ENCODE measurements at places on chromosomes 2 and 18.
A peak's percentile ranks its signal among the peaks of the same experiment; 100 is the strongest.

DNA sequence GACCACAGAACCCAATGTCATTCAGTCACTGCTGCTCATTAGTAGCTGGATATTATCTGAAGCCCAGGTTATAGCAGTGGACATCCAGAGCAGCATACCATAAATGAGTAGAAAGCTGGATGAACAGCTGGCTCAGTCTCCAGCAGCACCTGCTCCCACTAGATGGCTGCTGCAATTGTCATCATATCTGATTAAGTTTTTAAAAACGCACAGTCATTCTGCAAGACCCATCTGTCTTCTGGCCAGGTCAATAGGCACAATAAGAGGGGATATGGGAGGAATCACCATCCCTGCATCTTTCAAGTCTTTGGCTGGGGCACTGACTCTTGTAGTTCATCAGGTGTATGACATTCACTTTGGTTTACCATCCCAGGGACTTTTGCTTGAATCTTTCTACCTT is 55.1 kb upstream of the XDH start:
- no peak for DNase-seq

DNA sequence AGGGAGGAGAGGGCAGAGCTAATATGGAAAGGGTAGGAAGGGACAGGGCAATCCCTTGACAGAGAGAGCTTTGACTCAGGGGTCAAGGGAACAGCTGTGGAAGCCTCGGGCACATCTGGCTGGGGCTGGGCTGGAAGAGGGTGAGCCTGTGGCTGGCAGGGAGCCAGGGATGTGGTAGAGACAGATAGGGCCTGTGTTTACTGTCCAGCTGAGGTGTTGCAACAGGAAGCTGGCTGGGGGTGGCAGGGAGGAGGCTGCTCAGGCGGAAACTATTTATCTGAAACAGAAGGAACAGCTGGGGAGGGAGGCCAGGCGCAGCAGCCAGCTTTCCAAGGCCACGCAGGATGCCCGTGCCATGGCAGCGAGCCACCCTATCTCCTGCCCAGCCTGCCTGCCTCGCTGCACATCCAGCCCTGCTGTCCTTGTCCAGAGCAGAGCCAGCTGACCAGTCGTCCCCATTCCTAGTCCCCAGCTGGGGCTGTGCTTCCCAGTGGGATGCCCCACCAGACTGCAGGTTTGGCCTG is 264.7 kb downstream of the CYP26B1 start:
- DNase-seq, result peak; percentile 35

GRCh38 chr2:69307579-69308064 is 79.4 kb downstream of the GFPT1 start:
- DNase-seq, result no peak

GRCh38 chr2:1632002-1632348 is 112.3 kb downstream of the PXDN start:
- DNase-seq, result peak; percentile 81

- peak; percentile 78 for DNase-seq
Measured at GRCh38 chr2:110115291-110116032, at the start of gene MALL. Gene MALL (minus strand): TSS chr2:110115822. CDS start chr2:110115792, 30 bp downstream.

GRCh38 chr2:108923019-108923700 is 65.9 kb downstream of the EDAR start:
- DNase-seq, result peak; percentile 99

DNA sequence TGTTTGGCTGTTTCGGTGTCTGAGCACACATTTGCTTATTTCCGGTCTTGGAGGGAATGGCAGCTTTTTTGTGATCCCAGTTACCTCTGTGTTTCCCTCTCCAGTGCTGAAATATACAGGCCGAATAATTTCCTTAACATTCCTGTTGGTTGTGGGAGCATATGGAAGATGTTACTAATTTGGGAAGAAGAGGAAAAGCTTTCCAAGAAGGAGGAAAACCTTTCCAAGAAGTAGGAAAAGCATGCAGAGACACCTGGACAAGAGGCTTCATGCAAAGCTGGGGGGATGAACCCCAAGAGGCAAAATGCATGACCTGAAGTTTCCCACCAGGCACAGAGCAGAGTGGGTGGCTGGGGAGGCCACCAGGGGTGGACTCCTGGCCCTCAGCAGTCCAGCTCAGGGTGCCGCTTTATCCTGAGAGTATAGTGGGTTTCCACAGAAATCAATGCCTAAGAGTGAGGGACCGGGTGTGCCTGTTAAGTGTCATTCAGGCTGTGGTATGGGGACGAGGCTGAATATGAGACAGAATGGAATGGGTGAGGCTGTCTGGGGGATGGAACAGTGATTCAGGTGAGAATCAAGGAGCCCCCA is 25.5 kb upstream of the GNAL start:
- DNase-seq, result no peak

DNA sequence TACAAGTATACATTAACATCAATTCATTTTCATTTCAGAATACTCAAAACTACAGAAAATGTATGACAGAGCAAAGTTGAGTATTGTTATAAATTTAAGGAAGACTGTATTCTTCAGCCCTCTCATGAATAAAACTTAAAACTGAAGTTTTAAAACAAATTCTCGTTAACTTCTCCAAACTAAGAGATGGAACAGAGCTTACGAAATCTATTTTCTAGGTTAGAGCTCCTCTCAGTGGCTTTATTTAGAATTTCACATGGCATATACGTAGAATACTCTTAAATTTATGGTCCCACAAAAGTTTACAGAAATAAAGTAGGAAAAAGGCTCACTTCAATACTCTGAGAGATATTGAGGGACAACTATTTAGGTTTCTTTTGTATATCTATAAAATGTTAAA is 612.1 kb downstream of the KCNJ3 start:
- peak; percentile 47 for DNase-seq

GRCh38 chr2:200354833-200355751 is 48.6 kb downstream of the SPATS2L start:
- DNase-seq, result no peak

DNA sequence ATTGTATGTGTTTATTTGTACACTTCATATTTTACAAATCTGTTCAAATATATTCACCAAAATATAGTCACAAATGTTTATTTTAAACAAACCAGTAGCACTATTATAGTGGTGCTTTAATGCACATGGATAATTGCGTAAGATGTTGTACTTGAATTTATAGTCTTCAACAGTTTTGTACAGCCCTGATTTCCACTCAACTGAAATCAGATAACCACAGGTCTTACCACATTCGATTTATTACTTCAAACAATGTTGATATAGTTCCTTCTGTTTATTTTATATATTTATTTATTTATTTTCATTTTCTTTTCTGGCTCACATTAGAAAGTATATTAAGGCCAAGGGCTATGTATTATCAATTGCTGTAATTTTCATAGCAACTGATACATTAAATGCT is 99.4 kb upstream of the ZNF804A start:
- no peak for DNase-seq

DNA sequence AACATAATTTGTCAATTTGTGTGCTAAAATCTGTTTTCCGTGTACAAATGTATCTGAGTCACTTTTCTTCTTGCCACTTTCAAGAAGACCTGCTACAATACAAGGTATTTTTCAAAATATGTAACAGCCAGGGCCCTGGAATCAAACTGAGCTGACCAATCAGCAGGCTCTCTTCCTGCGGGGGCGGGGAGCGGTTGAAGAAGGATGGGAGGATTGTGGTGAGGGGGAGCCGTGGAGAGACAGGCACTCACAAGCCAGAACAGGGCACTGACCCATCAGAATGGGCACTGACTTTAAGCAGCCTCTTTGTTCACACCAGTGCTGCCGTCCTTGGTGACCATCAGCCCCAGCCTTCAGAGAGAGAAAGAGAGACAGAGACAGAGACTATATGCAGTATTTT is 40.6 kb upstream of the CCNYL1 start:
- no peak for DNase-seq

DNA sequence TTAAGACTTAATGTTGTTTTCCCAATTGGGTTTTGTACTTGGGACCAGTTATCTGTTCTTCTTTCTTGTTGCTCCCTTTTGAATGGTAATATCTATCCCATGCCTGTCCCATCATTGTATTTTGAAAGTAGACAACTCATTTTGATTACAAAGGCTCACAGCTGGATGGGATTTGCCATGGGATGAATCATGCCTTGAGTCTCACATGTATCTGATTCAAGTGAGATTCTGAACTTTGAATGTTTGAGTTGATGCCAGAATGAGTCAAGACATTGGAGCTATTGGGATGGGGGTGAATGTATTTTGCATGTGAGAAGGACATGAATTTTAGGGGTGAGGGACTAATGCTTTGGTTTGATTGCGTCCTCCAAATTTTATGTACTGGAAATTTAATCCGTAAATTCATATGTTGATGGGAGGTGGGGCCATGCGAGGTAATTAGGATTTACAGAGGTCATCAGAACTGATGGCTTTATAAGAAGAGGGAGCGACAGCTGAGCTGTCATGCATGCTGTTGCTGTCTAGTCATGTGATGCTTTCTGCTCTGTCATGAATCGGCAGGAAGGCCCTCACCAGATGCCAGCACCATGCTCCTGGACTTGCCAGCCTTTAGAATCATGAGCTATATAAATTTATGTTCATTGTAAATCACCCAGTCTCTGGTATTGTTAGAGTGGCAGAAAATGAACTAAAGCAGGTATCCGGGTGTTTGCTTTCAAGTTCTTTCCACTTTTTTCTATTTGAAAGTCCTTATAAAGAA is 741.3 kb upstream of the RAB6C start:
- DNase-seq, result peak; percentile 90

GRCh38 chr2:71669628-71670429 is 216.5 kb downstream of the DYSF start:
- no peak for DNase-seq

GRCh38 chr18:49922228-49922627 is 108.9 kb upstream of the ACAA2 start:
- peak; percentile 97 for DNase-seq

- no peak for DNase-seq
Measured at GRCh38 chr2:143968360-143968759, 551.6 kb downstream of the ZEB2 start.

GRCh38 chr2:216578325-216578724 is 54.9 kb upstream of the IGFBP2 start:
- DNase-seq, result no peak

- peak; percentile 54 for DNase-seq
Measured at GRCh38 chr18:2083691-2084090, 487.6 kb downstream of the METTL4 start.

GRCh38 chr2:235535423-235536130 is 41.7 kb downstream of the AGAP1 start:
- DNase-seq, result no peak

DNA sequence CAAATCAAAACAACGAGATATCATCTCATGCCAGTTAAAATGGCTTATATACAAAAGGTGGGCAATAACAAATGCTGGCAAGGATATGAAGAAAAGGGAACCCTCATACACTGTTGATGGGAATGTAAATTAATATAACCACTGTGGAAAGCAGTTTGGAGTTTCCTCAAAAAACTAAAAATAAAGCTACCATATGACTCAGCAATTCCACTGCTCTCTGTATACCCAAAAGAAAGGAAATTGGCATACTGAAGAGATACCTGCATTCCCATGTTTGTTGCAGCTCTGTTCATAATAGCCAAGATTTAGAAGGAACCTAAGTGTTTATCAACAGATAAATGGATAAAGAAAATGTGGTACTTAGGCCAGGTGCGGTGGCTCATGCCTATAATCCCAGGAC is 124.8 kb downstream of the MSTN start:
- DNase-seq, result no peak

DNA sequence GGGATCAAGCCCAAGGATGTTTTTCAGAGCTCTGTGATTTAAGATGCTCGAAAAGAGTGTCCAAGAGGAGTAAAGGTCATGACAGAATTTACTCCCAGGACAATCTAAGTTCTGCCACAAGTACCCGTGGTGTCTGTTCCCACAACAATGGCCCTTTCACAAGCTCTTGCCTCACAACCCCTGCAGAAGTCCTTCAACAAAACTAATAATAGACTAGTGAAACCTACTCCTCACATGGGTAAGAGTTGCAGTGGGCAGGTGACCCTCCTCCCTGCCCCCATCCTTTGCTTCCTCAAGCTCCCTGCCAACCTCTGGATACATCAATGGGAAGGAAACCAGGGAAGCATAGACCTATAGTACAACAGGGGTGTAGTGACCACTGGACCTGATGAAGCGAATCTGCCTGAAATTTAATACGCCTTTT is 34.9 kb downstream of the PTCD3 start:
- no peak for DNase-seq

DNA sequence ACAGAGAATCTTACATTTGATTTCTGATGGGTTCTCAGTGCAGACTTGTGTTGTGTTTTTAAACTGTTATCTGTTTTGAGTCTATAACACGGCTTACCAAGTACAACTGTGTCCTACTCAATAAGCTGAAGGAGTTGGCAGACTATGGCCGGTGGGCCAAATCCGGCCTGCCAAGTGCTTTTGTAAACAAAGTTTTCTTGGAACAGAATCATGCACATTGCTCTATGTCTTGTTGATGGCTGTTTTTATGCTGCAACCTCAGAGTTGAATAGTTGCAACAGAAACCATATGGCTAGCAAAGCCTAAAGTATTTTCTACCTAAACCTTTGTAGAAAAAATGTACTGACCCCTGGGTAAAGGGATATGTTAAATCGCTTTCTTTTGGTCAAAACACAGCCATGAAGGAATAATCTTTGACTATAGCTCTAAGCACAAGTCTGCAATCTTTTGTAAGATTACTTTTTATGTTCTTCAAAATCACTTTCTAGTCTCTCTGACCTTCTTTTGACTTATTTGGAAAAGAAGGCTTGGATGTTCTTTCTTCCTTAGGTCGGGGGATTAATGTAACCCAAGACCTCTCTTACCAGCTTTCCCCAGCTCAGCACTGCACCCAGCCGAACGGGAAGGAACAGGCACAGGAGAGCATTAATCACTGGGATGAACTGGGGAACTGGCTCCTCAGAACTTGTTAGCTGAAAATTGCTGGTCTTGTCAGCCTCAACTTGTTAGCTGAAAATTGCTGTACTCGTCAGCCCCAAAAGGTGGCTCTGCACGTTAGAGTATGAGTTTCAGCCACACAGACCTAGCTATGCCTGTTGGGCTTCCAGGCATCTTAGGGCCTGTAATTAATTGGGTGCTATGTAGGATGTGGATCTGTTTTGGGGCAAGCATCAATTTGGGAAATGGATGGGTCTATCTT is 75.4 kb downstream of the CD8B2 start:
- DNase-seq, result peak; percentile 36

GRCh38 chr2:30282721-30283120 is 51.4 kb downstream of the LBH start:
- no peak for DNase-seq

- peak; percentile 71 for DNase-seq
Measured at GRCh38 chr2:60515721-60516226, 37.7 kb downstream of the BCL11A start.

DNA sequence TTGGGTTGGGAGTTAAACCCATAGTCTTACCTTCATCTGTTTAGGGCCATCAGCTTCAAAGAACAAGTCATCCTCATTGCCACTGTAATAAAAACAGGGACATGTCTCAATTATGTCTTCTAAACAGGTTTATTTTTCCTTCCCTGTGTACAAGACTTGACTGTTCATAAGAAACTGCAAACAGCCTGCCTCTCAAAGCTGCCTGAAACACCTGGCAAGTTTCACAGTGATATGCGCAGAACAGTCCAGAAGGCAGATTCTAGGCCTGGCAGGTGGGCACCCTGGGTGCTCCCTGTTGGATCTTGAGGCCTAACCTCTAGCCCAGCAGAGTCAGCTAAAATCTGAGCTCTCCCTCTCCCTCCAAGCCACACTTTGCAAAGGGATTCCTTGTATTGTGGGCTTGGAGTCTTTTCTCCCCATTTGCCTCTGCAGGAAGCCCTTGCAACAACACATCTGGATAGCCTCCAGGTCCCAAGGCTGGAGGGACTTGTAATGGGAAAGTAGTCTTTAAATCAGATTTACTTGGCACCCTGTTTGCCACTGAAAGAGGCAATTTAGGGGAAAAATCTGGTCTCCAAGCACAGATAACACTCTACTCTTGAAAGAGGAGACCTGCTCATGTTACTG is 930 bp downstream of the IL1B start:
- no peak for DNase-seq

All from bronchial epithelial cell (primary cell).